Activated naive CD4-positive, alpha-beta T cell treated with Interleukin-2 at 50 U/mL for 16 hours (primary cell): ENCODE measurements at places on chromosomes 4 and X.
A peak's percentile ranks its signal among the peaks of the same experiment; 100 is the strongest.

GRCh38 chrX:30888526-30889146, 418 bp downstream of the TAB3 start:
- DNase-seq = peak; percentile 27

DNA sequence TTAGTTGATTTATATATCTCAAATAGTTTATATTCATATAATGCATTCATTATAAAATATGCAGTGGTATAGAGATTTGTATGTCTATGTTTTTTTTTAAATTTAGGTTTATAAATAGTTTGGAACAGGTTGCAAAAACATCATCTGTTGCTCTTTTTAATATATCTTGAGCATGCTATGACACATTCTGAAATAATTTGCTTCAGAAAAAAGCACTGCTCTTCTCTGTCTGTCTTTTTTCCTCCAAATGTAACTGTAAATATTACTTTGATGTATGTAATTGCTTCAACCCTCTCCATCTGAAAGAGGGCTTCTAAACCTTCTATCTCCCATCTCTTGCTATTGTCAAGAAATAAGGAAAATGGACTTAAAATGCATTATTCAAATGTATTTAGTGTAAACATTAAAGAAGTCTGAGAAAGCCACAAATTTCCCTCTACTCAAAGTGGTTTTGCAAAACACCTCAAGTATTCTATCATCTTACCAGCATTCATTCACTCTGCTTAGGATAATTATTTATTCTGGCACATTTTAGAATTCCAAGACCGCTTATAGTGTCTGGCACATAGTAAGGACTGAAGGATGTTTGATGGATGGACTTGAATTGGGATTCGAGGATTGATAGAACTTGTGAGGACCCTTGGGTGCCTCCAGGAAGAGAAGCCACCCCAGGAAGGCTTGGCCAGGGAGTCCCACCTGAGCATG, 87.8 kb downstream of the CLNK start:
- no peak for DNase-seq

DNA sequence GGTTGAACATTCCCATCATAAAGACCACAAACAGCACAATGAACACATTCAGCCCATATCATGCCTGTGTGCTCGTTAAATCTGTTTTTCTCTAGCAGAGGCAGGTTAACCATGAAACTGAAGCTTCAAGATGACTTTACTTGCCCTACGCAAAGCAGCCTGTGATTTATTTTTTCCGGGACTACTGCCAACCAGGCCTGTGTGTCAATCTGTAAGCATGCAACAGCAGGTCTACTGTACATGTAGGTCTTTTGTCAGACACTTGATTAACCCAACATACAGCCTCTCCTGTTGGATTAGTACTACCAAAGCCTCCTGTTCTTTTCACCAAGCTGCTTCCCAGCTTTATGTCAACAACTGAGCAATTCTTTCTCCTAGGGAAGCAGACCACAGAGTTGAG, 85.5 kb upstream of the ACSL1 start:
- no peak for DNase-seq

DNA sequence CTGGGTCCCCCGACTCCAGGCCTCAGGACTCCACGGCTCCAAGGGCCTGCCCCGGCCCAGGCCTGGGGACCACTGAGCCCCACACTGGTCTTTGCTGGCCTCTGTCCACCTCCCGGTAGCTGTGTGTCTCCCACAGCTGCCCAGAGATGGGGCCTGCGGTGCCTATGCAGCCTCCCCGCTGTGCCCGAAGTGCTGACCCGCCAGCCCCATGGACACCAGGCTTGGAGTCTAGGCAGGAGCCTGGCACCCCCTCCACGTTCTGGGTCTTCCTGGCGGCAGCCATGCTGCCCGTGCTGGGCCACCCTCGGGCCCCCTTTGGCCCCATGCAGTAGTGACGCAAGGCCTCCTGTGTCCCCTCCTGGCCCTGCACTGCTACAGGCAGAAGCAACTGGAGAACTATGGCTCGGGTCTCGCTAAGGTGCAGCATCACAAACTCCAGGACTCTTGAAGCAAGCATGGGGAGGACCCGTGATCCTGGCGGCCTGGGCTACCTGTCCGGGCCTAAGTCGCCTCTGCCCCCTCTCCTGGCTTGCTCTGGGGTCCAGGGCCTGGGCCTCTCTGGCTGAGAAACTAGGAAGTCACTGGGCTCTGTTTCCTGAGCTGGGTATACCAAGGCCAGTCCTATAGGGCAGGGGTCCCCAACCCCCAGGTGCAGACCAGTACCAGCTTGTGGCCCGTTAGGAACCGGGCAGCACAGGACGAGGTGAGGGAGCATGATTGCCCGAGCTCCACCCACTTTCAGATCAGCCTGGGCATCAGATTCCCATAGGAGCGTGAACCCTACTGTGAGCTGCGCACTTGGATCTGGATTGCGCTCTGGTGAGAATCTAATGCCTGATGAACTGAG, 917 bp downstream of the MYL5 start:
- no peak for DNase-seq

DNA sequence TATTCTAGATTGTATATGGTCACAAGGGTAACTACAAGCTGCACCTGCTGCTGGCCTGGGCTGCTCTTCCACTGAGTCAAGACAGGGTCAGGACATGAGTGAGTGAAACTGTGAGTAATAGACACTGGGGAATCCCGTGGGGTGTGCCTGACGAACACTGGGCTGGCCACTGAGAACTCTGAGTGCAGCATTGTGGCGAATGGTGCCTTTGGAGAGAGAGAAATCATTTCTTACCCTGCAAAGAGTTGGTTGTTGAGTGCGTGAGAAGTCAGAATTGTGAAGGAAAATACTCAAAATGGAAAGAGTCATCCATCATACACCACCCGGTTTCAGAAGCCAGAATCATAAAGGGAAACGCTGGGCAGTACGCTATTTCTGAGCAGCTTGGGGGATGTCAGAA, 43.1 kb upstream of the LSM6 start:
- DNase-seq = peak; percentile 57

DNA sequence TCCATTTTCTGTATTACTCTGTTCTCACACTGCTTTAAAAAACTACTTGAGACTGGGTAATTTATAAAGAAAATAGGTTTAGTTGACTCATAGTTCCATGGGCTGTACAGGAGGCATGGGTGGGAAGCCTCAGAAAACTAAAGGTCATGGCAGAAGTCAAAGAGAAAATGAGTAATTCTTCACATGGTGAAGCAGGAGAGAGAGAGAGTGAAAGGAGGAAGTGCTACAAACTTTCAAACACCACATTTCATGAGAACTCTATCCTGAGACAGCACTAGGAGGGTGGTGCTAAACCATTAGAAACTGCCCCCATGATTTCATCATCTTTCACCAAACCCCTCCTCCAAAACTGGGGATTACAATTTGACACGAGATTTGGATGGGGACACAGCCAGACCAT, 108.0 kb upstream of the PBDC1 start:
- DNase-seq = no peak

DNA sequence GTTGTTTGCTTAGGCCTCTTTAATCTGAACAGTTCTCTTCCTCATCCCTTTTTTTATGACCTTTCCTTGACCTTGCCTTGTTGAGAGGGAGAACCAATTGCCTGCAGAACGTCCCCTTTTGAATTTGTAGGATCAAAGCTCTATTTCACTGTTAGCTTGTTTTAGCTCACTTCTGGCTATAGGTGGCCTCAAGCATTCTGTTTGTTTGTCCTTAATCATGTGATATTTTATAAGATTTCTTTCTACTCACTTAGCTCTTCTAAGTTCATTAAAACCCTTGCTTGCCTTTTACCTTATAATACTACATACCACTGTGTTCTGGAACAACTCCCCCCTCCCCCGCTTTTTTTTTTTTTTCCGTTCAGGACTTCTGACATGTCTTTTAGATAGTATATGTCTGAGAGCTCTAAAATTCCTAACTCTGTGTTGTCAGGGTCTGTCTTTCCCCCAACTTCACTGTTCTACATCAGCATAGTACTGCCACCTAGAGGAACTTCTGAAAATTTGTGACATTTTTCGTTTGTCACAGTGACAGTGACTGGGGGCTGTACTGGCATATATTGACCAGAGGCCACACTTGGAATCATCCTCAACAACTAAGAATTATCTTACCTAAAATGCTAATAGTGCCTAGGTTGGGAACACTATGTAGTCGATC, 128.5 kb downstream of the LARP7 start:
- DNase-seq = no peak

DNA sequence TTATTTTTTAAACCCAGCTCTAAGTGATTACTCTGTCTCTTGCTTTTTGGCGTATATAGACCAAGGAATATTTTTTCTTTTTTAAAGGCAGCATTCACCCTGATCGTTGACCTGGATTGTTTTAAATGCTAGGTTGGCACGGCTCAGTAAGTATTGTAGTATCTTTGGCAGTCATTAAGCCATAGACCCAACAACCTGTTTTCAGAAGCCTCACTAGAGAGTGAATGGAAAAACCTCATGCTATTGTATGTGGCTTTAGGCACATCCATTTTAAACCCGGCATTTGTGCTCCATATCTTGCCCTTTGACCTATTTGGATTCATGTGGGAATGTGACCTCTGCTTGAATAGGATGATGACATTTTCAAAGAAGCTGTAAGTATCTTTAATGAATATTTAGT, 183.9 kb downstream of the SNCA start:
- no peak for DNase-seq

DNA sequence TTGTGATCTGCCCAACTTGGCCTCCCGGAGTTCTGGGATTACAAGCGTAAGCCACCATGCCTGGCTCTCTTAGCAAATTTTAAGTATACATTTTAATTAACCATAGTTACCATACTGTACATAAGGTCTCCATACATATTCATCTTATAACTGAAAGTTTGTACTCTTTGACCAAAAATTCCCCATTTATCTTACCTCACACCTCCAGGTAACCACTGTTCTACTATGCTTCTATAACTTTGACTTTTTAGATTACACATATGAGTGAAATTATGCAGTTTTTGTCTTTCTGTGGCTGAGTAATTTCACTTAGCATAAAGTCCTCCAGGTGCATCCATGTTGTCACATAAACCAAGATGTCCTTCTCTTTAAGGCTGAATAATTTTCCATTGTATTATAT, 17.4 kb downstream of the C4orf51 start:
- DNase-seq = no peak

DNA sequence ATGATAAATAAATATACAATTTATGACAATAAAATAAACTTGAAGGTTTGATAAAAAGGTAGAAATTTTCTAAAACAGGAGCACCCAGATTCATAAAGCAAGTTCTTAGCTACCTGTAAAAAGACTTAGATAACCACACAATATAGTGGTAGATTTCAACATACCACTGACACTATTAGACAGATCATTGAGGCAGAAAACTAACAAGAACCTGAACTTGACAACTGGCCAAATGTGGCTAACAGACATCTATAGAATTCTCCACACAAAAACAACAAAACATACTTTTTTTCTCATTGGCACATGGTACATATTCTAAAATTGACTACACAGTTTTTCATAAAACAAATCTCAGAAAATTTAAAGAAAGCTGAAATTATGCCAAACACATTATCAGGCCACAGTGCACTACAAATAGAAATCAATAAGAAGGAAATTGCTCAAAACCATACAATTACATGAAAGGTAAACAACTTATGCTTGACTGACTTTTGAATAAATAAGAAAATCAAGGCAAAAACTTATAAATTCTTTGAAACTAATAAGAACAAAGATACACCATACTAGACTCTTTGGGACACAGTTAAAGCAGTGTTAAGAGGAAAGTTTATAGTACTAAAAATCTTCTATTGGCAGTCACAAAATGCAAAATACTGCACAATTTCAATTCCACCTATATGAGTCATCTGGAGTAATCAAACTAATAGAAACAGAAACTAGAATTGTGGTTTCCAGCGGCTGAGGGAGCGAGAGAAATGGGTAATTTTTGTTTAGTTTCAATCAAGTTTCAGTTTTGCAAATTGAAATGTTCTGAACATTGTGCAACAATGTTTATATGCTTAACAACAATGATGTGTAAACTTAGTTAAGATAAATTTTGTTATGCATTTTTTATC, 925.6 kb downstream of the SH3BGRL start:
- no peak for DNase-seq

- DNase-seq = no peak
Measured at GRCh38 chr4:128572778-128573241, 236.7 kb upstream of the JADE1 start.

DNA sequence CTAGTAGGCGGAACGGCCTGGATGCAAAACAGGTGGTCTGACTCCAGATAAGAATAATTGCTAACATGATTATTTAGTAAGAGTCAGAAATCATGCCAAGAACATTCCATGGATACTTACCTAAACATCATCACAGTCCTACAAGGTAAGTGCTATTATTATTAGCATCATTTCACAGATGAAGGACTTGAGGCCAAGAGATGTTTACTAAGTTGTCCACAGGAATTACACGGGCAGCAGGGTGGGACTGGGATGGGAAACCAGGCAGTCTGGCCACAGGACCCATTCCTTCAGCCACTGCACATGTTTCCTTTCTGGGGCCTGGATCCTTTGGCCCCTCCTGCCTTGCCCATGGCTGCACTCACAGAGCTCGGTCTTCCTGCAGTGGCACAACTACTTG, 48.3 kb downstream of the ANAPC4 start:
- DNase-seq = no peak

DNA sequence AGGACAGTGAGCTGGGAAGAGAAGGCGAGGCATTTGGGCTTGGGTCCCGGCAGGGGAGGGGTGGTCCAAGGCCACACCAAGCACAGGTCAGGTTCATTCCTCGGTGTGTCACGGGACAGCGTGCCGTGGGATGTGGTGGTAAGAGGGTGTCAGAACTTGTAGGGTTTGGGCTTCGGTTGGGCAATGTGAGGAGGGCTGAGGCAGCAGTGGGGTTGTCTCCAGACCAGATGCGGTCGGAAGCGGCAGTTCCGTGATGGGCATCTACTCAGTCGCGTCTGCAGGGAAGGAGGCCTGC, 22.1 kb downstream of the ADRA2C start:
- DNase-seq = no peak

- DNase-seq = no peak
Measured at GRCh38 chr4:1869530-1870327, 1.5 kb upstream of the NSD2 start.

DNA sequence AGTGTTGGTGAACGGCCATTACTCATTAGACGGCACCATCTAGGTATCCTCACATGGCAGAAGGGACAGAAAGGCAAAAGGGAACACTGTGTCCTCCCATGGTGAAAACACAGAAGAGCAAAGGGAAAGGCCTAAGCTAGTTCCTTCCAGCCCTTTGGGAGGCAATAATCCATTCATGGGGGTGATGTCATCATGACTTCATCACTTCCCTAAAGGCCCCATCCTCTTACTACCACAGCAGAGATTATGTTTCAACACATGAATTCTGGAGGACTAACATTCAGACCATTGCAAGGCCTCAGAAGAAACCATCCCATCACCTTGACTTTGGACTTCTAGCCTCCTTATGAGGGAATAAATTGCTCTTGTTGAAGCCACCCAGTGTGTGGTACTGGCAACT, 238.2 kb downstream of the MGST2 start:
- DNase-seq = no peak
